ENCODE measurements at places on chromosomes 2 and 18.

DNA sequence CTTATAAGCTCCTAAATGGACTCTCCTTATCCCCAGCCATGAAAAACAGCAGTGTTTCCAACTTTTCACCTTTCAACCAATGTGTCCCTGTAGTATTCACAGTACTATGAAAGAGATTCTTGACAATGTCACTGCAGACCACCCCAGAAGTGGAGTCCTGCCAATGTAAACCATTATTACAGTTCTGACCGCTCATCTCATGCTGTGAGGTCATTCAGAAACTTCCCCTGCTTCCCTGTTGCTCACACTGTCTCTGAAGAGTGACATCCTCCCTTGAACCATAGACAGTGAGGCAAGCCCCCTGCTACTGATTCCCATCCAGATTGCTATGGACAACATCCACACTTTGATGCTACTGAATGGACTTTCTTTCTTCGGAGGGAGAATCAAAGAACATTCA is 1523.7 kb upstream of the ACVR2A start:
- DNase-seq = no peak

DNA sequence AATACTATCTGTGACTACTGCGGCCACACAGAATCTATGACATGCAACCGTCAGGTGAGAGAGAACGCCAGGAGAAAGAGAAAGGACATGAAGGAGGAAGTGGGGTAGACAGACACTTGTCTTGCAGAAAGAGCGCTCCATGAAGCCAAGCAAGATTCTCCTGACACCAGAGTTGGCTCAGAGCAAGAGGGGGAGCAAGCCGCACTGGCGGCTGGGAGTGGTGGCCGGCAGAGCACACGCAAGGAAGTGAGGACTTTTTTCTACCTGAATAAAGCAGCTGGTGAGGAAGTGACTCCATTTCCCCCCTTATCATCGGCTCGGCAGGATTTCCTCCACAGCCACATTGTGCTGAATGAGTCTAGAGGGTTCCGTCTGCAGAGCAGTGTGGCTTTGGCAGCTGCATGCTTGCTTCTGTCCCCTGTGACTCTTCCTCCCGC is 181.6 kb downstream of the BCL2 start:
- DNase-seq = no peak

GRCh38 chr2:25127646-25128045 is 40.7 kb downstream of the POMC start:
- DNase-seq = no peak

- DNase-seq = no peak
Measured at GRCh38 chr18:31626409-31626808, 34.7 kb downstream of the TTR start.

GRCh38 chr2:120626566-120626965 is 109.1 kb upstream of the GLI2 start:
- DNase-seq = no peak

- no peak for DNase-seq
Measured at GRCh38 chr18:13890761-13891361, 24.5 kb downstream of the MC2R start.
